ENCODE measurements at places on chromosomes 6 and 20.
A peak's percentile ranks its signal among the peaks of the same experiment; 100 is the strongest.

- DNase-seq: no peak
Measured at GRCh38 chr6:854406-855118, 161.6 kb upstream of the EXOC2 start.

- DNase-seq: no peak
Measured at GRCh38 chr20:47445291-47445690, 56.4 kb upstream of the NCOA3 start.

DNA sequence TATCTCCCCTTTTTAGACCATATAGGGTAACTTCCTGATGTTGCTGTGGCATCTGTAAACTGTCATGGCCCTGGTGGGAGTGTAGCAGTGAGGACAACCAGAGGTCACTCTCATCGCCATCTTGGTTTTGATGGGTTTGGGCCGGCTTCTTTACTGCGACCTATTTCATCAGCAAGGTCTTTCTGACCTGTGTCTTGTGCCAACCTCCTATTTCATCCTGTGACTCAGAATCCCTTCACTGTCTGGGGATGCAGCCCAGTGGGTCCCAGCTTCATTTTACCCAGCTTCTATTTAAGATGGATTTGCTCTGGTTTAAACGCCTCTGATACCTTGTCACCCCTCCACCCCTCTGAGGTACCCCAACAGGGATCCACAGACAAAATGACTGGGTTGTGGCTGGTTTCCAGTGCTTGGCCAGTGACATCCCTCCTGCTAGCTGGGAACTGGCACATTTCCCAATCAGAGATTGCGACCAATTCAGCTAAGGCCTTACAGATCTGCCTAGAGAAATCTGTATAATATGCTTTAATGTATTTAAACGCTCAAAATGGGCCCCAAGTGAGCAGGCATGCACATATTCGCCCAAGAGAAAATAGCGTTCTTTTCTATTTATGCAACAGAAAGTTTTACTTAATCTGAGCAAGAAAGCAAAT is 315.6 kb upstream of the QKI start:
- no peak for DNase-seq

- DNase-seq: no peak
Measured at GRCh38 chr6:1439349-1439748, 50.0 kb downstream of the FOXF2 start.

DNA sequence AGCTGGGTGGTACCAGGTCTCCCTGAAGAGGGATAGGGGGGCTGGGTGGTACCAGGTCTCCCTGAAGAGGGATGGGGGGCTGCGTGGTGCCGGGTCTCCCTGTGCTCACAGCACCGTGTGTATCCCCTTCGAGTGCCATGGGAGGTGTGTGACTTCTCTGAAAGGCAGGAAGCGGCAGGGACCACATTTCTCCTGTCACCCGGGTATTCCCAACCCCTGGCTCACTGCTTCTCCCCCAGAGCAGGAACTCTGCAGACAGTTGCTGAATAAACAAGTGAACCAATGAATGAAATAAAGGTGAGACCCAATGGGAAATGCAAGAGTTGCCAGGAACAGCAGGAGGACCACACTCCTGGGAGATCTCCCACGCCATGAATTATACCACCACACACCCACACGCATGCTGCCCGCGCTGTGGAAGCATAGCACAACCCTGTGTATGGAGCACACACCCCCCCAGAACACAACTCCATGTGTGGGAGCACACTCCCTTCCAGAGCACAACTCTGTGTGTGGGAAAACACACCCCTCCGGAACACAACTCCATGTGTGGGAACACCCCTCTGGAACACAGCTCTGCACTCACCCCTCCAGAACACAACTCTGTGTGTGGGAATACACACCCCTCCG is 50.7 kb downstream of the RNASET2 start:
- DNase-seq: no peak

DNA sequence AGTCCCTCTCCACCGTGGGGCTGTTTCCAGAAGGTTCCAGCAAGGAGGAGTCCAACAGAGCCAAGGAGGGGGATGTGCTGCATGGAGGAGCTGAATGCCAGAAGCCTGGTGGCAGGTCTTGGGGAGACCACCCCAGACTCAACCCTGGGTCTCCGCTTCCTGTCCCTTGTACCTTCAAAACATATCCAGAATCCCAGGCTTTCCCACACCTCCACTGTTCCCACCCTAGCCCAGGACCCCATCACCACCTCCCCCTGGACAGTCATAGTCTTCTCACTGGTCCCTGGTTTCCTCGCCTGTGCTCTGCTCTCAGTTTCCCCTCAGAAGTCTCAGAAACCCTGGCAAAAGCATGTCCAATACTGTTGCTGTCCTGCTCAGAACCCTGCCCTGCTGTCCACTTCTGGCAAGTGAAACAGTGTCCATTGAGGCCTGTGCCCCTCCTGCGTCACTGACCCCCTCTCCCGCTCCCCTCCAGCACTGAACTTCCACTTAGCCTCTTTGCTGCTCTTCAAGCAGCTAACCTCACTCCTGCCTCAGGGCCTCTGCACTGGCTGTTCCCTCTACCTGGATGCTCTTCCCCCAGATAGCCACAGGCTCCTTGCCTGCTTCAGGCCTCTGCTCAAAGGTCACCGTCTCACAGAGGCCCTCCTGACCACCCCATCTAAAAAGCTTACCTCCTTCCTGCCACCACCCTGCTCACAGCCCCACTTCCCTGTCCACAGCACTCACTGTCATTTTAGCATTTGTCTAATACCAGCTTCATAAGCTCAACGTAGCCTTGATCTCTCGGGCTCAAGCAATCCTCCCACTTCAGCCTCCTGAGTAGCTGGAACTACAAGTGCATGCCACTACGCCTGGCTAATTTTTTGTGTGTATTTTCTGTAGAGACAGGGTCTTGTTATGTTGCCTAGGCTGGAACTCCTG is 169.2 kb downstream of the GRM4 start:
- no peak for DNase-seq

DNA sequence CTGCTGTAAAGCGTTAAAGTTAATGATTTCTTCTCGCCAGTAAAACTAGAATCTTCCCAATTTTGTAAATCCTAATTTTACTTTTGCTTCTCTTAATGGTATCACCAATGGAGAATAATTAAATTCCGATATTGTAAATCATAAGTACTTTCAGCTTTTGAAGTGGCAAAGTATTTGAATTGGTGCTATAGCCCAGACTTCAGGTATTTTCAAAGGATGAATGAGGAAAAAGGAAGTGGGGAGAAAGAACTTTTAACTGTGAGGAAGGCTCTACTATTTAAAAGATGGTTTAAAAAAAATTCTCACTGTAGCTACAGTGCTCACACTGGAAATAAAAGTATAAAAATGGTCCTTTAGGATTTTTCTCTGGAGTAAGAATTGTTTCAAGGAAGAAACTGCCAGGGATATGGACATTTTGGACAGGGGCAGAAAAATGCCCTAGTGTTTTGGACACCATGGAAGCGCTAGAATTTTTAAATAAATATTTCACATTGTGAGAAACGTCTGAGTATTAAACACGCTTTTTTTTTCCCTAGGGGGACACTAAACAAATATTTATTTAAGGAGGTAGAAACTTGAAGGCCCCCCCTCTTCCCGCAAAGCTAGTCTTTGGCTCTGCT is 1.3 kb upstream of the TAB2 start:
- no peak for DNase-seq

GRCh38 chr20:15945289-15945688 is 628.0 kb downstream of the KIF16B start:
- no peak for DNase-seq

- DNase-seq: peak; percentile 83
Measured at GRCh38 chr6:70985156-70985555, 28.3 kb upstream of the B3GAT2 start.

DNA sequence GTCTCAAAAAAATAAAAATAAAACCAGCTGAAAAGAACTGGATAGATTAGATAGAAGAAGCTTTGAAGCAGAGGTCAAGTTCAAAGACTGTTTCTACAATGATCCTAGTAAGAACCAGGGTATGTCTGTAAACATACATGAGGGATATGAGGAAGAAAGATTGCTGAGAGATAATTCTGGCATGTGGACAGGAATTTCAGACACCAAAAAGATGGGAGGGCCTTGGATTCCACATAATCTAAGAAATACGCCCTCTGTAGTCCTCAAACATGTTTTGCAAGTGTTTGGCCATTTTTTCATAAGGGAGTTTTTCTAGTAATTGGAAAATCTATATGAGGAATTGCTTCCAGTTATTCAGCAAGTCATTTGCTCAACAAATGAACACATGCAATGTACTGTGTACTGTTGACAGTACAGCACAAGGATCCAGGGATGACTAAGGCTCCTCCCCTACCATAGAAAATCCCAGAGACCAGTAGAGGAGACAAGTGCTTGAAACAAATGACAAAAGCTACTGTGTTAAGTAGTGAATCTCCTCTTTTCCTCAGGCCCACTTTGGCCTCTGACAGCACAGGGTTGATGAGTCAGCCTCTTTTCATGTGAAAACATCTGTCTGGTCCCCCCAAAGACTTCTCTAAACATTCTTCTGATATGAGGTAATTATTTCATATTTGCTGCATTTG is 795.9 kb downstream of the MAFB start:
- no peak for DNase-seq

GRCh38 chr6:134725590-134725989 is 224.3 kb downstream of the ALDH8A1 start:
- DNase-seq: no peak

GRCh38 chr20:40657526-40657925 is 31.5 kb downstream of the MAFB start:
- no peak for DNase-seq

GRCh38 chr6:137699031-137699683 is 167.9 kb upstream of the TNFAIP3 start:
- DNase-seq: peak; percentile 88

DNA sequence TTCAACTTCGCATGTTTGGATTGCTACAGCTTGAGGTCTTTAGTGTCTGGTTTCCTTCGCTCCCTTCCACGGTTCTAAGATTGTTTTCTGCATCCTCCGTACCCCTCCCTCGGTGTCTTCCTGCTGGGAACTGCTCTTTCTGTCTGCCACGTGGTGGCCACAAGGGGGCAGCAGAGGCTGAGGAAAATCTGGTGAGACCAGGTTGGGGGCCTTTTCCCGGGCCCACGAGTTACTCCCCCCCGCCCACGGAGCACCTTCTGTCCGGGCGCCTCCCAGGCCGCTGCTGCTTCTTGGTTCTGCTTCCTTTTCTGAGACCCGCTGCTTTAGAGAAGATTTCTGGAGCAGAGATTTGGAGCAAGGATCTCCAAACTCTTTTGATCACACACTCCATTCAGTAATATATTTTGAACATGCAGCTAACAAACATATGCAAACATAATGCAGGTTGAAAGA is 21.1 kb upstream of the NOTCH4 start:
- DNase-seq: peak; percentile 35

- DNase-seq: no peak
Measured at GRCh38 chr6:91480402-91480801, 893.5 kb upstream of the MAP3K7 start.

GRCh38 chr6:52186480-52186879 is 305 bp downstream of the IL17A start:
- no peak for DNase-seq

GRCh38 chr20:54438166-54438565 is 37.2 kb upstream of the DOK5 start:
- no peak for DNase-seq

- DNase-seq: no peak
Measured at GRCh38 chr6:53741034-53741823, 53.6 kb upstream of the LRRC1 start.

GRCh38 chr6:46099952-46100351 is 29.8 kb upstream of the ENPP4 start:
- DNase-seq: no peak

DNA sequence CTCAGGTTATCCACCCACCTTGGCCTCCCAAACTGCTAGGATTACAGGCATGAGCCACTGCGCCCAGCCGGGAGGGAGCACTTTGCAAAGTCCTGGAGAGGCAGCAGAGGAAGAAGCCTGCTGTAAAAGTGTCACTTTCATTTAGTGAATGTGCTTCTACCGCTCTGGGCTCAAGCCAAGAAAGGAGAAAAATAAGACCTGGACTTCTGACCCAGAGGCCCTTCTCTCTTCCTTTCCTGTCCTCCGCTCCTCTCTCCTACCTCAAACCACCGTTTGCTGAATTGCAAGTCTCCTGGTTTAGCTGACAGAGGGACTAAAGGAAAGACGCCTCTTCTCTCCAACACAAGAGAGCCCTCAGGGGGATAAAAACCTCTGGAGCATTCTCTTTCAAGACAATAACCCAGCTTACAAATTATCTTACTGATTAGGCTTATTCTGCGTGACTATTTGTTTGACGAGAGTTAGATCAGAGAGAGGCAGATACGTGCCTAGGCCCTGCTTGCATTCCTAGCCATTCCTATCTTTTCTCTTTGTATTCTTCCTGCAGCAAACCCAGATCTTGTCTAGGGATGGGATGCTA is 84.2 kb upstream of the SLC22A23 start:
- no peak for DNase-seq

- peak; percentile 26 for DNase-seq
Measured at GRCh38 chr6:167092672-167093339, 30.1 kb upstream of the CCR6 start.

- no peak for DNase-seq
Measured at GRCh38 chr6:17965397-17965796, 22.0 kb downstream of the KIF13A start.

DNA sequence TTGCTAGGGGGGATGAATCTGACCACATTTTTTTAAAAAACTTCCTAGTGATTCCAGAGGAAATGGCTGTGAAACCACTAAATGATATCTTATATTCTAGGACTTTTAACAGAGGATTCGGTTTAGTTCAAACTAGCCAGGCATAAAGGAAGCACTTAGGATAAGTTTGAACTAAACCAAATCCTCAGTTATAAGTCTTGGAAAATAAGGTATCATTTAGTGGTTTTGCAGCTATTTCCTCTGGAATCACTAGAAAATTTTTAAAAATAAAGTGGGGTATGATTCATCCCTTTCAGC is 327.9 kb upstream of the QKI start:
- no peak for DNase-seq

- no peak for DNase-seq
Measured at GRCh38 chr6:42405021-42405420, 46.7 kb downstream of the TRERF1 start.

GRCh38 chr6:105318660-105319059 is 84.2 kb downstream of the PREP start:
- DNase-seq: no peak

GRCh38 chr20:11778206-11778570 is 139.5 kb upstream of the BTBD3 start:
- no peak for DNase-seq

DNA sequence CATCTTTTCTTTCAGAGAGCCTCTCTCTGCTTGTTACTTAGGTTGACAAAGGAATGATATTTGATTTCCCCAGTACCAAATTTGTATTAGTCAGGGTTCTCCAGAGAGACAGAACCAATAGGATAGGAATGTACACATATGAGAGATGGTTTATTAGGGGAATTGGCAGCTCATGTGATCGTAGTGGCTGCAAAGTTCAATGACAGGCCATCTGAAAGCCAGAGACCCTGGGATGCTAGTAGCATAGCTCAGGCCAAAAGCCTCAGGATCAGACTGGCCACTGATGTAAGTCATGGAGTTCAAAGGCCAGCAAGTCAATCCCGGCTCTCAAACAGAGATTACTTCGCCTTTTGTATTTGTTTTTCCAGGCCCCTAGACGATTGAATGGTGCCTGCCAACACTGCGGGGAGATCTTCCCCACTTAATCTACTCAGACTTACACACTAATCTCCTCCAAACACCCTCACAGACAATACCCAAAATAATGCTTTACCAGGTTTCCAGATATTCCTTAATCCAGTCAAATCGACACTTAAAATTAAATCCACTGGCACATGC is 215.5 kb downstream of the ALDH8A1 start:
- DNase-seq: no peak

Measured in Kasumi-1 (cell line).